ENCODE measurements at places on chromosomes 3 and 15. TPM values are rescaled to one million over a fixed set of nuclear protein-coding genes. Genes with fewer than 3 reads are reported as not detected.

DNA sequence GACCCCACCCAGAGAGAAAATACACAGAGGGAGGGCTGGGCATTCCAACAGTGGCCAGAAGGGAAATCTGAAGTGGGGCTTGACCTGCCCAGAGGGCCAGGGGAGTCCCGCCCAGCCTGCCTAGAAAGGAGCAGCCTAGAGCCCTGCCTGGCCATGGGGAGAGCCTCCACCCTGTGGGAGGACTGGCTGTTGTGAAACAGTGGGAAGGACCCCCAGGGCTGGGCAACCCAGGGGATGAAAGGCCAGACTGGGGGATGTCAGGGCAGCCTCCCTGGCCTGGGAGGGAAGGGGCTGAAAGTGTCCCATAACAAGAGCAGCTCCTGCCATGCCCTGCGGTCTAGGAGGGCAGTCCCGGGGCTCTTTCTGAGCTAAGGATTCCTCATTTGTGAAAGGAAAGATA, 69.0 kb downstream of the SLC12A8 start:
- DNase-seq, result no peak

CHRM5 gene
- not detected for polyA plus RNA-seq

IQCF5 gene
- polyA plus RNA-seq, result not detected

LMAN1L gene
- polyA plus RNA-seq, result not detected

DNA sequence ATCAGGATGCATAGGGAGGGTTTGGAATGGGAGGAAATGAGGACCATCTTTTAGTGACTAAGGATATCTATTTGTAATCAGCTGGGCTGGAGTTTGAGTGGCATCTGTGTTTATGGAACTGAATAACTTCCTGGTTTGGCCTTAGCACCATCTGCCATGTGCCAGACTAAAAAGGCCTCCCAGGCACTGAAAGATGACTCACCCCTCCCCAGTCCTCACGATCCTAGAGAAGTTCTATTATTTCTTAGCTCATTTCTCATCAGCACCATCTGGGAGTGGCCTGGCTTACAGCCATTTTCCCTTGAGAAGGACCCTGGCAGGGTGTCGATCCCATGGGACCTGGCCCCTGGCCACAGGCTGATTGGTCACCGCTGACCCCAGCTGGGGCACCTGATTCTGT, 23.9 kb upstream of the CTXND1 start:
- DNase-seq, result peak; percentile 19

GRCh38 chr15:45110256-45110820, 3.6 kb downstream of the DUOX2 start:
- no peak for DNase-seq

- peak; percentile 83 for DNase-seq
Observed at GRCh38 chr3:148211725-148212124, 486.0 kb upstream of the AGTR1 start.

RBP2 gene
- 80.9 TPM for polyA plus RNA-seq

DNA sequence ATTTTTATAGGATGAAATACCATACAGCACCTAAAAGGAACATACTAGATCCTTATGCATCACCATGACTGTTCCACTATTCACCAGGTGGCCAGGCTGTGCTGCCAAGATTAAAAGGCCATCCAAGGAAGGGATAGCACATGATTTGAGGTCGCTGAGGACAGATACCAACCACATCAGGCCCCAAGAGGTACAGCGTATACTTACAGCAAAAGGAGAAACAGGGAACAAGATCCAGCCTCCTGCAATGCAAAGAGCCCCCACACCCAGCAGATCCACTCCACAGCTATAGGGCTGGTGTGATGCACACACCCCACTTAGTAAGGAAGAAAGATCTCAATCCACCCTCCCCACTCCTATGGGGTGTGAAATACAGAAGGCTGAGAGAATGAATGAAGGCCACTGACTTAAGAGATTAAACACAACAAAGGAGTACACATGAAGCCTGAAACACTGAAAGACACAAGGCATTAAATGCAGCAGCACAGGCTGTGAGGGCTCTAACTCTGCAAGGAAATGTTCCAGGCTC, 32.0 kb upstream of the ZNF445 start:
- DNase-seq, result peak; percentile 10

DNA sequence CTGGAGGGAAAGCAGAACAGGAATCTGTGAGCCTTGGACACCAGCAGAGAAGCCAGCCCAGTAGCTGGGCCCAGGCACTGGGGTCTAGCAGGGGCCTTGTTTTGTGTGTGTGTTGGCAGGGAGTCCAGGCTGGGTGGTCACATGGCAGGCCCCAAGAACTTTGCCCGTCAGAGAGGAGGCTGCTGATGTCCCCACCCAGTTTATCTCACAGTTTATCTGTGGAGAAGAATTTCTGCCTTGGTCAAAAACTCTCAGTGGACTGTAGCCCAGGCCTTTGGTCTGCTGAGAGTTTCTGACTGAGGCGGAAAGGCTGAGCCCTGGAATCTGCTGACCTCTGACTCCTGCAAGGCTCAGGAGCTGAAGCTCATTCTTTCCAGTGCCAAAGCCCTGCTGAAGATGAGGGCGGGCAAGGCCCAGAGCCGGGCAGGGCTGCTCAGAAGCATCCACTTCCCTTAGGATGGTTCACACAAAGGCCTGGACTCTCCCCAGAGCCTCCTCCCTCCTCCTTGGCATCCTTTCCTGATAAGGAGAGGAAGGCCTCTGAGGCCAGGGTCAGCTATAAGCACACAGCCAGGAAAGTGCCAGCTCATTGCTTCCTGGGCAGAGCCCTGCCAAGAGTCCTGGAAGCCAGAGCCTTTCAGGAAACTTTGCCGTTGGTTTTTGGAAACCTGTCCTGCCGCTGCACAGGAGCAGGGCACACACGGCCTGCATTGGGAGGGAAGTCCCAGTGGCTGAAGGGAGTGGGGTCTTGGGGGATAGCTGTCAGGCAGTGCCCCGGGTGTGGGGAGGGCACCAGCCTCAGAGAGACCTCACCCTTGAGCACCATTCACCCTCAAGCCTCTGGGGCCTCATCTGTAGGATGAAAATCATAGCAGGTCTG, 37.2 kb upstream of the SLCO2A1 start:
- DNase-seq, result peak; percentile 21

DNA sequence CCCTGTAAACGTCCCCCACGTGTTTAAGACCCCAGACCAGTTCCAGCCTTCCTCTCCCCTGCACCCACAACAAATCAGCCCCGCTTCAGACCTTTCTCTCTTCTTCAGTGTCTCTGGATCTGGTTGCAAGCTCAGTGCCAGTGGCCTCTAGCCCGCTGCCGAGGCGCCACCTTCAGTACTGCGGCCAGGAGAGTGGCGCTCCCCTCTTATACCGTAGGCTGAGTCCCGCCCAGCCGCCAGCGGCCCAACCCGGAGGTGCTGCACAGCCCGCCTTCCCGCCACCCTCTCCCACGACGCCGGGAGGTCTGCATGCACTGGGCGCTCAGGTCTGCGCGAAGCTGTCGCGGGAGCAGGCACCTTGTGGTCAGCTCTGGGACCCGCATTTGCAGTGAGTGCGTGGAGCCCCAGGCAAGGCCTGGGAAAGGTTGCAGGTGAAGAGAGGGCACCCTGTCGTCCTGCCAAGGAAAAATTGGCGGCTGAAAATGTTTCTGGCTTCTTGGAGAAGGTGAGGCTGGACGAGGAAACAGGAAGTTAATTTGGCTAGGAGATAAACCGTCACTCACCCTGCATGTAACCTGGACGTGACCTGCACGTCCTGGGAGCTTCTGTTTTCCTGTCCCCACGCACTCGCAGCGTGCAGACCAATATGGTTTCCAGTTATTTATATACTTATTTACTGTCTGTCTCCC, at the start of gene C2CD4B:
Gene C2CD4B (minus strand): TSS at position 182 of the 689 bp plus-strand sequence. CDS start 301 bp downstream, outside the sequence.
- peak; percentile 59 for DNase-seq

DNA sequence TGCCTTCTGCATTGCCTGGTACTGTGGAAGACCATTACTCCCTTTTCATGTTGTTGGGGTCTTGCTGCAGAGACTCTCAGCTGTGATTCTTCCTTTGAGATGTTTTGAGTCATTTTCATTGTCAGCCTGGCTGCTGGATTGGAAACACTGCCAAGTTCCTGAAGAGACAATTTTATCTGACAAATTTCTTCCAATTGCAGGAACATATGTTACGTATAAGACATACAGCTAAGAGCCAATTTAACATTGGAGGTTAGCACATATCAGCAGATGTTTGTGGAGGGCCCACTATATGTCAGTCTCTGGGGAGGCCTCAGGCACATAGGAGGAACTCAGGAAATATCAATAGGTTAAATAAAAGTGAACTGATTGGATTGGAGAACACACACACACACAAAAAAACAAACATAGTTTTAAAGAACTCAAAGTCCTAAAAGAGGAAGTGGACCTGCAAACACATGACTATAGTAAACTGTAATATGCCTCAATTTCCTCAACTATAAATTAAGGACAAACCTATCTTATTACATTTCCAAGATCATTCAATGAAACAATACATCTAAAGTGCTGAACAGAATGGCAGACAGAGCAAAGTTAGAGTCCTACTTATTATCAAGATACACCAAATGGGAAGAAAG, 172.3 kb downstream of the MYRIP start:
- DNase-seq, result no peak

DNA sequence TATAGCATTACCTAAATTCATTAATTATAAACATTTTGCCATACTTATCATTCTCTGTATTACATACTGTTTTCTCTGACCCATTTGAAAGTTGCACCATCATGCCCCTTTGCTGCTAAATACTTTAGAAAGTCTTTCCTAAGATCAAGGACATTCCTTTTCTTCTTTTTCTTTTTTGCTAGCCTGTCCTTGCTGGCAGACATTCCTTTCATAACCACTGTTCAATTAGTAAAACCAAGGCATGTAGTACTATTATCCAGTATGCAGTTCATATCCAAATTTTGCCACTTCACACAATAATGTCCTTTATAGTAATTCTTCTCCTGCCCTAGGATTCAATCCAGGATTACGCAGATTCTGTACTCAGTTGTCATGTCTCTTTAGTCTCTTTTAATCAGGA, 321.0 kb upstream of the C2CD4B start:
- no peak for DNase-seq

DNA sequence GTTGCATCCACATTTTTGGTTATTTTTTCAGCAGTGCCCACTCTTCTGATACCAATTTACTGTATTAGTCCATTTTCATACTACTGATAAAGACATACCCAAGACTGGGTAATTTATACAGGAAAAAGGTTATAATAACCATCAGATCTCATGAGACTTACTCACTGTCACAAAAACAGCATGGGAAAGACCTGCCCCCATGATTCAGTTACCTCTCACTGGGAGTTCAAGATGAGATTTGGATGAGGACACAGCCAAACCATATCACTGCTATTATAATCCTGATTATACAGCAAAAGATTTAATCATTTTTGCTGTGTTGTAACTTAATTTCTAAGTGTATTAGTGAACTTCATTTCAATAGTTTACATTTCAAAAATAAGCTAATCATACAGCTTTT, 6.6 kb downstream of the ZBED2 start:
- DNase-seq, result no peak

- no peak for DNase-seq
Observed at GRCh38 chr3:10961921-10962320, 30.6 kb upstream of the SLC6A1 start.

DNA sequence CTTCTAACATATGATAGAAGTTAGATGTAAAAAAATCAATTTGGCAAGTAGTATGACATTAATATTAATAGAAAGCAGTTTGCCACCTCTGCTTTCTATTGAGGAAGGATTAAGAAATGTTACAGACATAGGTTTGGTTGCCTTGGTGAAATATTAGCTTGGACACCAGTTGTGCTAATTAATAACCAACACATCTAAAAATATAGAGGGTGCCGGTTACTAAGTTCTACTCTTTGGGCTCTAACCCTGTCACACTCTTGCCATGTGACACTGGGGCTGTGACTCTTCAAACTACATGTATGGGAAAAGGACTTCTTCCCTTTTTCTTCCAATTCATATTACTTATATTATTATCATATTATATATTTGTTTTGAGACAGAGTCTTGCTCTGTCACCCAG, 64.4 kb downstream of the TRIM71 start:
- no peak for DNase-seq

IMPG2 gene
- polyA plus RNA-seq, result 0.15 TPM

DNA sequence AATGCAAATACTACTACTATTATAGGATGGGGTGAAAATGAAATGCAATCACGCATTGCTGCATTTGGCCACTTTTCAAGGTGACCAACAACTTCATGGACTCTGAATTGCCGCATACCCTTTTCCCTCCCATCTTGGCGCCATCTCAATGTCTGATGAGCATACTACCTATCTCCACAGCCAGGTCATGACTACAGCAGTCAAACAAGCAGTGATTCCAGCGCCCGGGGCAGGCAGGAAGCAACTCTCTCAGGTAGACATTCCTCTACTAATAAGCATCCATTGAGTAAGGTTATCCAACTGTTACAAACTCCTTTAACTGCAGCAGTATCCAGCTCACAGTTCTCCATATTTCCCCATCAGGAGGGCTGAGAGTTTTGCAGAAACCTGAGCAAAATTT, 155.4 kb downstream of the ADAMTS17 start:
- DNase-seq, result no peak

DNA sequence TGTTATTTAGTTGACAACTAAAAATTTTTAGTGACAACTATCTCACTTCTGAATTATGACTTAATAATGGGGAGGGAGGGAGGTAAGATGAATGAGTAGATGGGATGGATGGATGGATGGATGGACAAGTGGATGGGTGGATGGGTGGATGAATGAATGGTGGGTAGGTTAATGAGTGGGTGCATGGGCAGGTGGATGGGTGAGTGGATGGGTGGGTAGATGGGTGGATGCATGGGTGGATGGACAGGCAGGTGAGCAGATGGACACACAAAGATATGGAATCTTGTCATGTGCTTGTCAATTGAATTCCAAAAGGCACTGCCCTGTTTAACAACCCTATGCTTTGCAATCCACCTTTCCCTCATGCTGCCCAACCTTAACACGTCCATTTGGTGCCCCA, 41.5 kb downstream of the KLHL25 start:
- no peak for DNase-seq

TUSC7 gene
- 0.17 TPM for polyA plus RNA-seq

DNA sequence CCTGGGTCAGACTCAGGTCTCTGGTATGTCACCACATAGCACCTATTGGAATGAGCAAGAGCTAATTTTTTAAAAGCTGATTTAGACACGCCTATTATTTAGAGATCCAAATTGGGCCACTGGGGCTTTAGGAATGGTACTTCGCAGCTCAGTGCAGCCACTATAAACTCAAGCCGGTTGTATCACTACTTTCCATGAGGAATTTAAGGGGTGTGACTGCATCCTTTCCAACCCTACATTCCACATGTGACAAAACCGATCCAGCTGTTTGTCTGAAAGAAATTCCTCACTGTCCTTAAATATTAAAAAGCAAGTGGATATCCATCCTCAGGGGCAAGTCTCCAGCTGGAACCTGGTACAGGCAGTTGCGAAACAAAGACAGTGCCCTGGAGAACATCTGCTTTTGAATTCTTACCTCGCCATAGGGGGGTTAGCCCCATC, 12.8 kb downstream of the VGLL3 start:
- no peak for DNase-seq

Measured in hepatocyte (in vitro differentiated cells).